ENCODE measurements at places on chromosomes 5 and 9.

GRCh38 chr9:92001244-92001643 lies 51.2 kb upstream of the ROR2 start:
- DNase-seq, result no peak

DNA sequence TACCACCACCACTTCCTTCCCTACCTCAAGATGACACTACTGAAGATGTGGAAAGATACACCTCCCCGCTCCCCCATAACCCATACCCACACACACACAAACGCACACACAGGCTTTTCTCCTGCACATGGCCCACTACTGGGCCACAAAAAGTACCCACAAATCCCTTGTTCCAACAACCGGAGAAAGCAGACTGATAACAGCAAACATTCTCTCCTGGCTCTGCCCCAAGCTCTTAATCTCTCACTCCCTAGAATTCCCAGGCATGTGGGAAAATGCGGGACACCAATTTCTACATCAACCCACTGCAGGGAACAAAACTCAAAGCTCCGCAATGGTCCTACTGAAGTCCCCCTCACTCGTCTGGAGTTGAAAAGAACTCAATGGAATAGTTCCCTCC lies 611.0 kb upstream of the KLF4 start:
- no peak for DNase-seq

DNA sequence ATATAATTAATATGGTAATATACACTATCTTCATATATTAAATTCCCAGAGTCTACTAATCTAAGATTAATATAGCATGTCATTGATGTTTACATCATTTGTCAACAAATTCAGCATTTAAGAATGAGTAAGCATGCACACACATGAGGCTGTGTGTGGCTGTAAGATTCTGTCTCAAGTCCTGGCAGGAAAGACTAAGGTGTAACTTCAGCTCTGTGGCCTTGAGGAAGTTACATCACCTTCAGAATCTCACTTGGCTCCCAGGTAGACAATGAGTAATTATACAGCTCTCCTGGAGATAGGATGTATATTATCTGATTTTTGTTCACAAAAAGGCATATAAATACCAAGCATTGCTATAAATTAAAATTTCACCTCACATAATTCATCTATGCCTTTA lies 119.4 kb upstream of the IQGAP2 start:
- no peak for DNase-seq

GRCh38 chr5:140443-140829 lies 48.5 kb downstream of the PLEKHG4B start:
- DNase-seq, result no peak

- DNase-seq, result no peak
These were observed 77.6 kb upstream of the LMX1B start for GRCh38 chr9:126536131-126536530.

DNA sequence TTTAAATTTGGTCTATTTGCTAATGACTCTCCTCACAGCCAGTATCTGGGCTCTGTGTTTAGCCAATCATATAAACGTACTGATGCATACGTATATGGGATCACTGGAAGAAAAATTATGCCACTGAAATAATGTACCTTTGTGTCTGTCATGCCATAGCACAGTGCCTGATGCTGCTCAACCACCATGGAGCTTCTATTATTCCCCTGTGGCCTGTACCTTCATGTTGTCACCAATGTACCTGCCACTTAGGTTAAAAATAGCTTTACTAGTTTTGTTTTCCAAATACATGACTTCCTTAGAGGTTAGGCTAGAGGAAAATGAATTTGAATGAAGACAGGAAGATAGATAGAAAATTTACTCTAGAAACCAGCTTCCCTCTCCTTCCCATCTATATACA lies 34.6 kb downstream of the HACD4 start:
- no peak for DNase-seq

DNA sequence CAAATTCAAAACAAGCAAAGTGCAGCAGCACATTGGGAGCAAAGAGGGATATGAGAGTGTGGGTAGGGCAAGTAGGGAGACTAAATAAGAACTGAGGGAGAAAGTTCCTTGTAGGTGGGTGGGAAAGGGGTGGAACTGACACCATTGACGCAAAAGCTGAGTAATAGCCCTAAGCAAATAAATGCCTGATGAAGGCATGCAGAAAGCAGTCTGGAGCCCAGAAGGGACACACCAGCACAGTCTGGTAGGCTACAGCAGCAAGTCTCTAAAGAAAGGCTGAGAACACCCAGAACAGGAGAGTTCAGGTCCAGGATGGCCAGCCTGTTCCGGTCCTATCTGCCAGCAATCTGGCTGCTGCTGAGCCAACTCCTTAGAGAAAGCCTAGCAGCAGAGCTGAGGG lies at the start of gene INSL4:
Gene INSL4 (plus strand): TSS at position 208 of the 400 bp plus-strand sequence. CDS start 105 bp downstream, at position 313.
- no peak for DNase-seq

GRCh38 chr5:38806775-38807258 lies 39.0 kb upstream of the OSMR start:
- DNase-seq, result no peak

DNA sequence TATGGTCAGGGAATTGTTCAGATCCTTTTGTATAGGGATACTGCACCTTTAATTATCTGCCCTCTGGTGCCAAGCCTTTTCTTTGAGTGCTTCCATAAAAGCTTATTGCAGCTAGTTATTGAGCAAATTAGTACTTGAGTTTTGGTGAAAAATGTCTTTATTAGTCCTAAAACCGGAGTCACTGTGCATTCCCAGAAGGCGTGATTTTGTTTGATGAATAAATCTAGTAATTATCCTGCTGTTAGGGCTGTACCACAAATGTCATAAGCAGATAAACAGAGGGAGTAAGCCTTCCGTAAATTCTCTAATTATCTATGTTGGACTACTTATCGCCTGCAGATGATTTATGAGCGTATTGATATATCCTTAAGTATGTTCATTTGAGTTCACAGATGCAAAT lies 620.7 kb upstream of the ARRDC3 start:
- DNase-seq, result no peak

DNA sequence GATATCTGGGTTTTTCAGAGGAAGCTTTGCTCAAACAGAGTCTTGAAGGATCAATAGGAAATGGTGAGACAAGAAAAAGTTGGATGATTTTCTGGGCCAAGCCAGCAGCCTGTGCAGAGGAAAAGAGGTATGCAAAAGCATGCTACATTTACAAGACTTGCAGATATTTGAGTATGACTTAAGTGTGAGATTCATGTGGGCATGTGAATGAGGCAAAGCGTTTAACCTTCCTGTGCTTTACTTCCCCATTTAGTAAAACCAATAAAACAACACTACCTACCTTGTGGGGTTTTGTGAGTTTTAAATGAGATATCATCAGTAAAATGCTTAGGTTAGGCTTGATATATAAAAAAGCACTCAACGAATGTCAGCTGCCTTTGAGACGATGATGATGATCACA lies 58.1 kb downstream of the PIP5K1B start:
- DNase-seq, result no peak

- DNase-seq, result no peak
These were observed 39.1 kb upstream of the FLT4 start for GRCh38 chr5:180688330-180689070.

GRCh38 chr5:103425686-103426454 lies 136.7 kb downstream of the NUDT12 start:
- no peak for DNase-seq

- DNase-seq, result no peak
These were observed 54.9 kb downstream of the WDR41 start for GRCh38 chr5:77437194-77437593.

GRCh38 chr9:89422151-89422975 lies 75.5 kb downstream of the SEMA4D start:
- no peak for DNase-seq

- no peak for DNase-seq
These were observed 10.3 kb downstream of the HK3 start for GRCh38 chr5:176888865-176889165.

DNA sequence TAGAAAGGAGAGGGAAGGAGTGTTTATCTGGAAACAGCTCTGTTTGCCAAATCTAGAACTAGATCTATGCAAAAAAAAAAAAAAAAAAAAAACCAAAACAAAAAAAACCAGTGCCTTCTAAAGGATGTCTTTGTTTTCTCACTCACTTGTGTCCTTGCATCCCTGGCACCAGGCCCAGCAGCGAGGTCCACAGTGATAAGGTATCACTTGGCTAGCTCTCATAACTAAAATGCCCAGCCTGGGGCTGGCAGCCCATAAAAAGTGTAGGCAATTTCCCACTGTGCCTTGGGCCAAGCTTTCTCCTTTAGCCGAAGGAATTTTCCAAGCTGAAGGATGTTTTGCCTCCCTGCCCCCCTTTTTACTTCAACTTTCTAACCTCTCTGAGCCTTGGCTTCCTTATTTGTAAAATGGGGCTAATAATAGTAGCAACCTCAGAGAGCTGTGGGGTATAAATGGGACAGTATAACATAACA lies 20.8 kb downstream of the RGS3 start:
- peak; percentile 70 for DNase-seq

- DNase-seq, result no peak
These were observed 14.9 kb upstream of the TMEM38B start for GRCh38 chr9:105679257-105680022.

DNA sequence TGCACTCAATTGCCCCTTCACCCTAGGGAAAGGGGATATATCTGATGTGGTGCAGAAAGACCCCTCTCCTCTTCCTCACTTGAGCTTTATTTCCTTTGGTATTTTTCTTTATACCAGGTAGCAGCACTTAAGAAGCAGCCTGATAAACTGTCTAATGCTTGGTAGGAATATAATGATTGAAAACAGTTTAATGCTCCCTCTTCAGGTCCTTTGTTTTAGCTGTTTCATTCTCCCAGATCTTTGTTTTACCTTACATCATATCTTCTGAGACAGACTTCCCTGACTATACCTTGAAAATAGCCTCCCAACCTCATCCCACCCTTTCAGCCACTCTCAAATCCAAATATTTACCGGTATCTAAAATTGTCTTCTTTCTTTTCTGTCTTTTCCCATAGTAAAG lies 87.9 kb downstream of the NUDT12 start:
- DNase-seq, result no peak

DNA sequence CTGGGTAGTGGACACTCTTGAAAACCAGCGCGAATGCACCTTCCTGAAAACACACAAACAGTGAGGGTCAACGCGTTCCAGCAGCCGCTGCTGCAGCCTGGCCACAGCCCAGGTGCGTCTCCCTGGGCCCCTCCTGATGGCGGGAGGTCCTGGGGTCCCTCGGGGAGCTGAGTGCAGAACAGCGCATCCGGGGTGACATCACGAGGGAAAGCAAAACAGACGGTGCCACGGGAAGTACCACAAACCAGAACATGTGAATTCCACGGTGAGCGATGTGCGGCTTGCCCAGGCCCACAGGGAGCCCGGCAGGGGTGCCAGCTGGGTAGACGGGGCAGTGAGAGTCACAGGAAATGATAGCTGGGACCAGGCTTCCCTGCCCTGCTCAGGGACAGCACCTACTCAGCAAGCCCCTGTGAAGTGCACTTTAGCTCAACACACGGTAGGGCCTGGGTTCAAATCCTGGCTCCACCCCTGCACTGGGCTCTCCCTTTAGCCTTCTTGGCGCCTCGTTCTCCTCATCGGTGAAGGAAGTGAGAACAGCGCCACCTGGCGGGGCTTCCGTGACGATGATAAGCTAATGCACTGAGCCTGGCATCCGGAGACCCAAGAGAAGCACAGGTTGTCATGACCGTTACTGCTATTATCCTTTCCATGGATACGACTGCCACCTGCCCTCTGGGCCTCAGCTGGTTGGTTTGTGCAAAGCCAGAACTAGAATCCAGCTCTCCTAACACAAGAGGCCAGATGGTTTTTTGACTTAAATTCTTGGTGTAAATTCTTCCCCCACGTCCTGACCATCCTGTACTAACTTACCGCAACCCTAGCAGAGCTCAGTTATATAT lies 24.6 kb downstream of the GFPT2 start:
- DNase-seq, result peak; percentile 88

- DNase-seq, result no peak
These were observed 39.1 kb upstream of the PJA2 start for GRCh38 chr5:109448838-109449237.

GRCh38 chr5:176183321-176184074 lies 54.7 kb upstream of the SIMC1 start:
- DNase-seq, result no peak

- DNase-seq, result peak; percentile 93
These were observed 3.4 kb downstream of the COL5A1 start for GRCh38 chr9:134644725-134645606.

DNA sequence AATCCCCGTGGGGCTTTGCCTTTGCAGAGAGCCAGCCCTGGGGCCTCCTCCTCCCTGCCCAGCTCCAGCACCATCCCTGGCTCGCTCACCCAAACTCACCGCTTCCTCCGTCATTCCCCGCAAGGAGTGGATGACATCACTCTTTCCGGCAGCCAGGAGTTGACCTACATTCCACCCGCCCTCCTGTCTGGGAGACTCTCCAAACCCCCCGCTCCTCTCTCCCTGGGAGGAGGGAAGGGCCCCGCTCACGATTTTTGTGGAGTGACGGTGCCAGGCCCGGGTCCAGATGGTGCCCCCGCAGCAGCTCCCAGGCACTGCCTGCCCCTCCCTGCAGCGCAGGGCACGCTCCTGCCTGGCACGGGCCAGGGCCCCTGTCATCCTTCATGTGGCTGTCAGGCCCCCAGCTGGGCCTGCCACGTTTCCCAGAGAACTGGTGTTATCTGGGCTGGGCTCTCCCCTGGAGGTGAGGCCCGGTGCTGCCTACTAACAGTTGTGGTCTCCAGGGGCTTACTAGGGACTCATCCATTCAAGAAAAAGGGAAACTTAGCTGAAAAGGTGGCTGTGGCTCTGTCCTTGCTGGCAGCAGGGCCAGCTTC lies 52.3 kb downstream of the NTNG2 start:
- DNase-seq, result peak; percentile 78

- DNase-seq, result peak; percentile 58
These were observed 67.1 kb upstream of the GGTA1 start for GRCh38 chr9:121566481-121567465.

GRCh38 chr9:94780516-94780950 lies 54.0 kb downstream of the AOPEP start:
- DNase-seq, result no peak

GRCh38 chr5:169650701-169651331 lies 13.7 kb downstream of the DOCK2 start:
- no peak for DNase-seq

- DNase-seq, result no peak
These were observed 47.8 kb upstream of the SLC1A3 start for GRCh38 chr5:36558641-36559040.

GRCh38 chr9:130327781-130328348 lies 62.3 kb downstream of the HMCN2 start:
- DNase-seq, result no peak

- no peak for DNase-seq
These were observed 57.8 kb upstream of the GOLPH3 start for GRCh38 chr5:32231929-32232328.

GRCh38 chr9:73081979-73082657 lies 69.5 kb upstream of the ANXA1 start:
- DNase-seq, result no peak

Measured in tibial artery (tissue), 4 donors.